ENCODE measurements at places on chromosomes 5 and 9.

GRCh38 chr9:86324901-86325300, 29.3 kb downstream of the TUT7 start:
- DNase-seq: no peak

DNA sequence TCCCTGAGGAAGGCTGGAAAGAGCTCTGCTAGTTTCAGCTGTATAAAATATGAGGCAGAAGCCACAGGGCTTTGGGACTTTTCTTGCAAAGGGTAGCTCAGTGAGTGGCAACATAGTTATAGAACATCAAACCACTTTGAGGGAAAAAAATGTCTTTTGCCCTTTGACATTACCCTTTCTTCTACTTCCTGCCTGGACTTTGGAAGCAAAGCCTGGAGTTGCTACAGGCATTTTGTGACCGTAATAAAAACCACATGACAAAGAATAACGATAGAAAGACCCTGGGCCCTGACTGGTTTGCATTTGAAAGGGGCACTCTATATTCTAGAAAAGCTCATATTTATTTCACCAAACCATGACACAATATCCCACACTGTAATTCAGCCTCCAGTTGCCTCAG, 440.9 kb downstream of the DIRAS2 start:
- DNase-seq: no peak

- no peak for DNase-seq
These were observed 9.6 kb upstream of the AHRR start for GRCh38 chr5:311963-312362.

DNA sequence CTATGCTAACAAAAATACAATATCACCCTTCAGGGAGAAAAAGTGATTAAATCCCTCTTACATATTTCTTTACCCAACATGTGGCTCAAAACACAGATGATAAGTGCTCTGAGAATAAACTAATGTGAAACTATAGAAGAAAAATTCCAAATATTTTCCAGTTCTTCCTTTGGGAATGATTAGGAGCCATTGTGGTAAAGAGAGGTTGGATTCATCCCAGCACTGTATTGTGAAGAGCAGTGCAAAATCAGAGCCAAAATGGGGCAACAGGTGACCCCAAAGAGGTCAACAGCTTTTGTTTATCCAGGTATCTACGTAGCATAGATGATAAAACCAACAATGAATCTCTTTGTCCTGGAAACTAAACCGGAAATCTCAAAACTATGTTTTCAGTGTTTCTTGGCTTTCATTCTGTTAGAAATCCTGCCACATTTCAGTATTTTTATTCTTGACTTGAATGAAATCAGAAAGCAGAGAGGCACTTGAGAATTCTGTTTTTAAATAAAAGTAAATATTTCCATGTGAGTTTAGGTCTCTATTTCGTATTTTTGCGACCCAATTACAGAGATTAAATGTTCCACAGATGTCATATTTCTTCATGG, 120.4 kb upstream of the FST start:
- DNase-seq: no peak

- no peak for DNase-seq
These were observed 150.0 kb downstream of the TLE1 start for GRCh38 chr9:81539317-81539716.

DNA sequence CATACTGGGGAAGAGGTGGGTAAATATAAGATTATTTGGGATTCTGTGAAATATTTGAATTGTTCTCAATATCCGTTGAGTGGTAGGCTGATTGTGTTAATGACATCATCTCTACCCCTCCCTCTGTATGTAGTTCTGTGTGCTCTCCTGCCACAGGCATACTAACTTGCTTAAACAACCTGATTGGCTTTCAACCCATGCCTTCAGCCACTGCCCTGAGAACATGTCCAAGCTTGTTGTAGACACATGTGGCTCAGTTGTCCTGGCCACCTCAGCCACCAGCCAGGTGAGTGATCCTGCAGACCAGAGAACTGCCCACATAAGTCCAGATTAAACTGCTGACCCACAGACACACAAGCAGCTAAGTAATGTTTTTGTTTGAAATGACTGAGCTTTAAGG, 31.1 kb downstream of the ANKS6 start:
- no peak for DNase-seq

DNA sequence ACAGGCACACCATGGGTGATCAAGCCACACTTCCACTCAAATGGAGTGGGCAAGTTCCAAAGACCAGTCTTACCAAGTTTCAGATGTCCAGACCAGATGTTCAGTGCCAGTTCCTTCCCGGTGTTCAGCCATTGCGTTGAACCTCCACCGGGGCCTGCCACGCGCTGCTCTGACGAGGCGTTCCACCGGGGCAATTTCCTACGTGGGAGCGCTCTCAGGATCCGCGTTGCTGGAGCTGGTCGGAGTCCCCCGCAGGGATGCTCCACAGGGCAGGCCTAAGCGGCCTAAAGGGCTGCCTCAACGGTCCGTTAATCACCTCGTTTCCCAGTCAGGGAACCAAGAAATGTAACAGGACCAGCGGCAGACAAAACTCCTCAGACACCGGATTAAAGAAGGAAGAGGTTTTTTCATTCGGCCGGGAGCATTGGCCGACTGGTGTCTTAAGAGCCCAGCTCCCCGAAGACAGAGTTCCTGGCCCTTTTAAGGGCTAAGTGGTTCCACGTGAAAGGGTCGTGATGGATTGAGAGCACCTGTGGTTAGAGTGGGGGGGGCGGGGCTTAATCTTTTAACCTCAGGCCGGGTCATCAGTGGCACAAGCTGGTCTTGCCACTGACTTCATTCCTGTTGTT, 35.7 kb upstream of the PPP1R26 start:
- DNase-seq: no peak

DNA sequence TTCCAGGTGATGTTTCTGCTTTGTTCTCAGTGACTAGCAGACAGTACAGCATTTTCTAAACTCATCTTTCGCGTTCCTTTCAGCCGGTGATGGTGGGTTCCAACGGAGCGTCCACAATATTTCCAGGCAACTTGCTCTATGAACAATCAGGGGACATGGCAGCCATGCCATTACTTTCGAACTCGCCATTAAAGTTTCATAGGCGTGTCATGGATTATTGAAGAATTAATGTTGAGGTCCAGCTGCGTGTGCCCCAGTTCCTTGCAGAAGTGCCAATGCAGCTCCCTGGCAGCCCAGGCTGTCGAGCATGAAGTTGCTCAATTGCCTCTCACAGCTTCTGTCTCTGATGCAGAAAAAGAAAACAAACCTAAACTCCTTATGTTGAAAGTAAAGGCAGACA, 262.2 kb downstream of the IRX2 start:
- DNase-seq: no peak

- DNase-seq: no peak
These were observed 9.4 kb upstream of the PLEKHG4B start for GRCh38 chr5:82570-82969.
